Stimulated activated CD8-positive, alpha-beta memory T cell treated with anti-CD3 and anti-CD28 coated beads, Interleukin-4, amount 100 ng/mL, for 4 hours (primary cell): ENCODE measurements at places on chromosomes 11 and 22.

DNA sequence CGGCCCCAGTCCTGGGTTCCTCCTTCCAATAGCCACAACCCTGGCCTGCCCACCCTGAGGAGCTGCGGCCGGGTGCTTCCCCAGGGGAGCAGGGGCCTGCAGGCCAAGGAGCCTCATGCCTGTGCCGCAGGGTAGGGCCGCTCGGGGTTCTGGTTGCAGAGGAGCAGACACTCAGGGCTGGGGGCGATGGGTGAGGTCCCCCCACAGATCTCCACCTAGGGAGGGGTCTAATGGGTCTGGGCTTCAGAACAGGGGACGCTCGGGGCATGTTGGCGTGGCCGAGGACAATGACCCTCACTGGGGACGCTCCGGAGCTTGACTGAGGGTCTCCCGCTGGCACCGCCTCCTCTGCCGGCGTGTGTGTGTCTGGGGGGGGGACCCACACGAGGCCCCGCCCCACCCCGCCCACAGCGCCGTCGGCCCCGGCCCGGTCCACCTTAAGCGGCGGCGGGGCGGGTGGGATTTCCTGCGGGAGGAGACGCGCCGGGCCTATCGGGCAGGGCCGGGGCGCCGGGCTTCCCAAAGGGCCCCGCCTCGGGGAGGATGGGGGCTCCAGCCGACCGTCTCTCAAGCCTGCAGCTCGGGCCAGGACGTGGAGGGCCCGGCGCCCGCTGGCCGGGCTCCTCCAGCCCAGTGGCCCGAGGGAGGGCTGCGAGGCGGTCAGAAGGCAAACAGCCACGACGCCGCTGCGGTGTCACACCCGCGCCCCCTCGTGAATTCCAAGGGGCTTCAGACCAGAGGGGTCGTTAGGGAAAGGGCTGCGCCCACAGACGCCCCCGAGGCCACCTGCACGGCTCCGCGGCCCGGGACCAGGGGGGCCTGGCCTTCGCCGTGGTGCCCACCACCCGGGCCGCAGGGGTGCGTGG, 640 bp upstream of the ZDHHC8 start:
- peak; percentile 43 for DNase-seq

DNA sequence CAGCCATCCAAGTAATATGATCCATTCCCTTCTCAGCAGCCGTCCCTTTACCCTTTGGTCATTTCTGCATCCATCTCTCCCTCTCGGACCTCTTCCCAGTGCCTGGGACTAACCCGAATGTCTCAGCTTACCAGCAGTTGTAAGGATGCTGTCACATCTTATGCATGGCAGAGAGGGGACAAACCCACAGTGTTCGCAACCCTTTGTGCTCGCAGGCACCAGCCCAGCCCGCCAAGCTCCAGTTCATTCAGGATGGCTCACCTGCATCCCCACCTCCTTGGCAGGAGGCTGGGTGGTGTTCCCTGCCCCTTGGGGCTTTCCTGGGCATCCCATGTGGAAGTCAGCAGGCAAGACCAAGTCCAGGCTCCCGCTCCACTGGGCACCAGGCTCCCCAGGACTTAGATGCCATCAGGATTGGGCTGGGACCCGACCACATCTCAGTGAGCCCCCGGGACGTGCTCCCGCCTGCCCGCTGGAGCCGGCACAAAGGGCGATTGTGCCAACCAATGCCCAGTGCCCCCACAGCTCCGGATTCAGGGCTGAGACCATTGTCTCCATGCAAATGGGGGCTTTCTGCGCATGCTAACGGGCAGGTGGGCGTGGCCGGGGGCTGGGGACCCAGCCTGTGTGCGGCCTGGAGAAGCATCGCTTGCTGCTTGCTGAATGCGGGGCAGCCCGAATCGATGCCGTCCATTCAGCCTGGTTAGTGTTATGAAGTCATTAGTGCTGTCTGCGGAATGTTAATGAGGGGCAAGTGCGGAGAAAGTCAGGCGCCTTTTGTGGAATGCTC, 108.6 kb downstream of the KCNQ1OT1 start:
- DNase-seq: no peak

- no peak for DNase-seq
These were observed 22.6 kb upstream of the SORL1 start for GRCh38 chr11:121429556-121429955.

- no peak for DNase-seq
These were observed 29.2 kb downstream of the KCNQ1OT1 start for GRCh38 chr11:2670541-2671100.

GRCh38 chr22:46122511-46122971, 27.8 kb upstream of the PPARA start:
- DNase-seq: peak; percentile 54

- DNase-seq: no peak
These were observed 15.9 kb upstream of the NFRKB start for GRCh38 chr11:129911298-129911697.

- DNase-seq: no peak
These were observed 63.0 kb downstream of the TNRC6B start for GRCh38 chr22:40240686-40241085.

DNA sequence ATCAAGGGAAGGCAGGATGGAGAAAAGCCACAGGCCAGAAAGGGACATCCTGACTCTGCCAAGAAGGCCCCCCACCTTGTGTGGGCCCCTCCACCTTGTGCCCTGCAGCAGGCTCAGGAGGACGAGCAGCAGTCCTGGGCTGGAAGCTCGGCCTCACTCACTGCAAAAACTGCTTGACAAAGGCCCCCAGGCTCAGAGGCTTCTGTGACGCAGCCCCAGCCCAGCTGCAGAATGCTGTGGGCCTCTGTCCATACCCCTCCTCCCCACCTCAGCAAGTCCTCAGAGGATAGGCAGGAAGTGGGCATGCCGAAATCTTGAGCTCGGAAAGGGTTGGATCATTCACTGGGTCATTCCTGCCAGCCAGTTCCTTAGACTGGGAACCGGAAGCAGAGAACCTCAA, 61.9 kb downstream of the NRXN2 start:
- no peak for DNase-seq

GRCh38 chr22:50119768-50120251, 30.0 kb downstream of the MOV10L1 start:
- no peak for DNase-seq

GRCh38 chr11:33291004-33291777, 34.0 kb downstream of the HIPK3 start:
- DNase-seq: no peak

- no peak for DNase-seq
These were observed 2.4 kb upstream of the TTC36 start for GRCh38 chr11:118524757-118525470.

DNA sequence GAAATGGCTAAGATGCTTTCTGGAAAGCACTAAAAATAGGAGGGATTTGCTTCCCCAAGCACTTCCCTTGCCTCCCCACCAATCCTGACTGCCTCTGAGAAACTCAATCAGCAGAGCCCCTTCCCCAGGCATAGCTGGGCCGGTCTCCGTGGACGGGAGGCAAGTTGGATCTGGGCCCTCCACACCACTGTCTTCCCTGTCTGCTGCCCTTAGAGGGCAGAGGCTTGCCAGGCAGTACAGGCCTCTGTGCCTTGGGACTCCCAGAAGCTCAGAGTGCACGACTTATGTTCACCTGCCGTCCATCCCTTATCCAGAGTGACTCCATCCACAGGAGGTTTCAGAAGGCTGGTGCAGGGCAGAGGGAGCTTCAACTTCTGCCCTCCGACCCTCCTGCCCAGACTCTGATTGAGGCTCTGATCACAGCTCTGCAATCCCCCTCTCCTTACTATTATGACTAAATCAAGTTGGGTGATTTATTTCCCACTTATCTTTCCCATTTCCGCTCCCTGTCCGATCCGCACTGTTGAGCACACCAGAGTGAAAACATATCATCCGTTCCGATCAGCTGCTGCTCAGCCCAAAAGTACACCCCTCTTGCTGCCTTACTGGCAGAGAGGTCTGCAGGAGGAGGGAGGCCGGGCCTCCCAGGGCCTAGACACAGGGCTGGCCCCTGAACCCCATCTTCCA, 71.8 kb downstream of the DSCAML1 start:
- no peak for DNase-seq

DNA sequence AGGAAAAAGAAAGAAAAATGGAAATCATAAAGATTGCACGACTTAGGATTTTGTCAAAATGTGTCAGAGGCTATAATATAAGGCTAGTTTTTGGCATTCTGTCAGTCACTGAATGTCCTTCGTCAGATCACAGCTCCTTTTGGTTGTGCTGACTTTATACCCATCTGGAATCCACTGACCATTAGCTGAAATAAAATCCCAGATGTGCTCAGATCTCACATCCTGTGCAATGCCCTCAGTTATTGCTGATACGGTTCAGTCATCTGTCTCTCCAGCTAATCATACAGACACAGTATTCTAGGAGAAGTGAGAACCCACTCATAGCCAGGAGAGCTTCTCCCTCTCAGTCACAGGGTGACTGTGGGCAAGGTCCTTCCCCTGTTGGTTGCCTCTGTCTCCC, 11.5 kb downstream of the CD44 start:
- DNase-seq: no peak

- no peak for DNase-seq
These were observed 10.7 kb downstream of the RAG1 start for GRCh38 chr11:36578458-36578857.

- no peak for DNase-seq
These were observed 74.9 kb downstream of the PACSIN2 start for GRCh38 chr22:42939941-42940653.

GRCh38 chr11:34790620-34791019, 125.6 kb downstream of the APIP start:
- DNase-seq: no peak

GRCh38 chr11:26247340-26247739, 84.6 kb upstream of the ANO3 start:
- DNase-seq: no peak

- DNase-seq: no peak
These were observed 5.3 kb downstream of the CPT1B start for GRCh38 chr22:50572965-50573364.

DNA sequence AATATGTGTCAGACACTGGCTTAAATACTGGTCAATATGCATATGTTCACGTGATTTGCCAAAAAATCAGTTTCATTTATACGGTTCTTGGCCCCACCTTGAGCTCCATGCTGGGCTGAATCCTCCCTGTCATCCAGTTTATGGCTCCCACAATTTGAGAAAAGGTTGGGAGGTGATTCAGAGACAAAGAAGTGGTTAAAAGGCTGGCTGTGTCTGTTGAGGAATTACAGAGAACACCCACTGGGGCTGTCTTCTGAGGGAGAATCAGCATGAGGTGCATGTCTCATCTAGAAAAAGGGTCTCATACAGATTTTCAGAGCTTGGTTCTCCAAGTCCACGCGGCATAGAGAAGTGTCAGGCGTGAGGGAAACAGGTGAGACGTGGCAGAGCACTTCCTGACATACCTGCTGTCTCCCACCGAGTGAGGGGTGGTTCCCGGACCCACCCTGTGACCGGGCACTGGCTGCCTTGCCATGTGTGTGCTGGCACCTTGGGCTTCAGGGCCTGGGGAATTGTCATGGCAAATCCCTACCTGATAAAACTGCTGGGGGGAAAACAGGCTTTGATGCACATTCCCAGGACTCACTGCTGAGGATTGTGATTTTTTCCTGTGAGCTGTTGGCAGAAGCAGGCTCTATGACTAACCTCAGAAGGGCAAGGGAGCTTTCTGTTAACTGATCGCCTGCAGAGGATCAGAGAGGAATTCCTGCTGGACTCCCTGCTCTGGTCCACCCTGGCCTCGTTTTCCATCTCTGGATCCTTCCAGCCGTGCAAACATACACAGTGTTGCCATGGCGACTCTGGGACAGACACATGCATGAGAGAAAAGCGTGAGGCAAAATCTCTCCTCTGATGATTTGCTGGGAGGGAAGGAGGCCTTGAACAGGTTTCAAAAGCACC, 223.6 kb downstream of the ADAMTS15 start:
- no peak for DNase-seq

DNA sequence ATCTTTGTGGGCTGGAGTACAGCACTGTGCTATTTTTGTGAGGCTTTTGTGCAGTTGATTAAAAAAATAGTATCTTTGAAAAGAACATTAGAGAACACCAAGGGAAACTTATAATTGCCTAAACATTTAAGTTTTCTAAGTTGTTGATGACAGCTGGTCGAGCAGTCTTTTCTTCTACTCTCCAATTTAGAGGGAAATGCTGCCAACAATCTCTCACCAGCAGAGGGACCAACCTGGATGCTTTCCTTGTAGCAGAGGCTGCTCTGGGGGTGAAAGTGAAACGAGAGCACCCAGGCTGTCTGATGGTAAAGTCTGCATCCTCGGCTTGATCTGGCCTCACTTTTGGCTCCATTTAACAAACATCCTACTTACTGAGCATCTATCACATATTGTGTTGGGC, 1286.5 kb upstream of the TENM4 start:
- DNase-seq: no peak

DNA sequence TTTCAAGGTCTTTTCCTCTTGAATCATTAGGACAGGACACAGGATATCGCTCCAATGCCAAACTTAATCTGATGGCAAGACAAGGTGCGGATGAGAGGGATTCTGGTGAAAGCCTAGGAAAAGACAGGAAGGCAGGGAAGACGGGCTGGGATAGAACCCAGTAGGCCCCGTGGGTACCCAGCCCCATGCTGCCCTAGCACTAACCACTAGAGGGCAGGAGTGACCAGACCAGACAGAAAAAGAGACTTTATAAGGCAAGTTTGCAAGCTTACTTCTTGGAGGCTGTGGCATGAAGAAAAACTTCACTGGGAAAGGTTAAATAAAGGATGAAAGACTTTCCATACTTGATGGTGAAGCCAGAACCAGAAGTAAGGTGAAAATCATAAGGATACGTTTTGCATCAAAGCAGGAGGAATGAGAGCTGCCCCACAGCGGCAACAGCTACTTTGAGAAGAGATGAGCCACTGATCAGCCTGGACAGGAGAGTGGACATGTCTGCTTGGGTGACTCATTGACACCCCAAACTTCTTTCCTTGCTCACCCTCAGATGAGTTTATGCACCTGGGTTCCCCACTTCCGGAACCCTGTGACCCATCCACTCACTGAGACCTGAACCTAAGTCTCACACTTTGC, 39.8 kb downstream of the SYN3 start:
- no peak for DNase-seq

- DNase-seq: no peak
These were observed 17.1 kb upstream of the TPH1 start for GRCh38 chr11:18063125-18063524.

GRCh38 chr22:28021998-28022660, 103.1 kb upstream of the PITPNB start:
- no peak for DNase-seq

GRCh38 chr11:10483174-10483573, 28.1 kb downstream of the AMPD3 start:
- DNase-seq: no peak

DNA sequence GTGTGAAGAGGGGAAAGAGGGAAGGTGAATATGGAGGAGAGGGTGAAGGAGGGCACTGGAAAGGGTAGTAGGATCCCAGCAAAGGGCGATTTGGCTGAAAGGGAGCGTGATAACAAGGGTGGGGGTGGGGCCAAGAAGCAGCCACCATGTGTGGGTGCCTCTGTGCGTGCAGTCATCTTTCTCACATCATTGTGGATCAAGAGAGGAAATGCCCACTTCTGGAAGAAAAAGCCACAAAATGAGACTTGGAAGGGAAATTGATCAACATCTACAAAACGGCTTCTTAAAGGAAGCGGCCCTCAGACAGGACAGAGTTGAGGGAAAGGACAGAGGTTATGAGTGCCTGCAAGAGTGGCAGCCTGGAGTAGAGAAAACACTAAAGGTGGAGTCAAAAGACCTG, 1.2 kb upstream of the CXCR5 start:
- DNase-seq: no peak

GRCh38 chr11:465896-466530, 15.9 kb downstream of the PTDSS2 start:
- DNase-seq: no peak
